ENCODE measurements at places on chromosomes 4 and X.
A peak's percentile ranks its signal among the peaks of the same experiment; 100 is the strongest.

GRCh38 chrX:44898411-44899221 is 25.6 kb downstream of the KDM6A start:
- DNase-seq, result peak; percentile 5

DNA sequence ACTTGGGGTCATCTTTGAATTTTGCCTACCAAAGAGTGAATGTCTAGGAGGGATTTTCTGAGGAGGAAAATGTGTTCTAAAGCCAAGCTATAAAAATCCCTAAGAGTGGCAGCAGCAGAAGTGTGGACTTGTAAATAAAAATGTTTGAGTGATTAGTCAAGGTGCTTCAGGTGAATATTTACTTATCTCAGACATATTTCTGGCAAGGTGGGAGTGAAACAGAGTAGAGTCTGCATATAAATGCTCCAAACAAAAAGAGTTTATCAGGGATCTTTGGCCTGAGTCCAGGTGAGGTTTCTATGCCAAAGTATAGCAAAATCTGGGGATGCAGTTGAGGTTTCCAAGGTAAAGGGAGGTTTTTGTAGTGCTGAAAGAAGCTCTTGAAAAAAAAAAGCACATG is 19.7 kb downstream of the CYSLTR1 start:
- no peak for DNase-seq

DNA sequence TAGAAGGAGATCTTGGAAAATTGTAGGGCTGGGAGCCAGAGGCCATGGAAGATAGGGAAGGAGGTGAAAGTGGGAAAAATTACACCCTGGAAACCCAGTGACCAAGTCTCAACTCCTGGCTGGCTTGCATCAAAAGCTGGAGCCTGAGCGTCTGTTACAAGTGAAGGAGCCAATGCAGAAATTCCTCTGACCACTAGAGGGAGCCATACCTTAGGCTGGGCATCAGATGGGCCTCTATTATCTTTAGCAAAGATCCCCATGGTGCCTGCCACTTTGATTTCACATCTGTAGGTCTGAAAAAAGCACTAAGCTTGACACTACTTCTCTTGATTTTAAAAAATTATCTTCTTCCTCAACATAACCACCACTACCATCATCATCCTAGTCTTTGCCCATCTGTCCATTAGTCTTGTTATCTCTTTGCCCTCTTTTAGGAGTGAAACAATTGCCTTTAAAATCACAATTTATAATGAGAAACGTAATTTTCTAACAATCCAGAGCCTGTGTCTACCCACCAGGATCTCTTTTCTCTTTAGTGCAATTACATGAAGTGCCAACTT is 62.9 kb downstream of the ANAPC4 start:
- DNase-seq, result peak; percentile 66

GRCh38 chr4:155094201-155094820 is 114.1 kb upstream of the NPY2R start:
- DNase-seq, result no peak

- no peak for DNase-seq
Observed at GRCh38 chrX:39642071-39642470, 455.7 kb downstream of the BCOR start.

DNA sequence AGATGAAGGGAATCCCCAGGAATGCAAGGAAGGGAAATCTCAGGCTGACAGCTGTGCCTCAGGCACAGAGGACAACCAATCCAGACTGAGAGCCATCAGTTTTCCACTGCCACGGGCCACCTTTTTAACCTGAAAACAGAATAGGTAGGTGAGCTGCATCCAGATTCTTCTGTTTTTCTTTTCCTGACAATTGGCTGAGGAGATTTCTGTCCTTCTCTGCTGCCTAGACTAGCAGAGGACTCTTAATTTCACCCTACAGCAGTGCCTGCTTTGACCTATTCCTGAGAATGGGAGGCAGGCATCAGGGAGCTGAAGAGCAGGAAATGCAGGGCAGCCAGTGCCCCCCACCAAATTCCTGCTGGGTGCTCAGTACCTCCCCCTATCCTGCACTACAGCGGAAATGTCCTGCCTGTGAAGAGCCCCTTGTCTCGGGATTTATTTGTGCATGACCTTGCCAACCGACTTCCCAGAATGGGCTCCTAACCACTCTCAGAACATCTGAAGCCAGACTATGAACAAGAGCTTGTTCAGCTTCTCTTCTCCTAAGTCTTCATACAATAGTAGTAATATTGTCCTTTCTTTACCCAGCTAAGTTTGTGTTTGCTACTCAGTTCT is 65.1 kb downstream of the CASK start:
- DNase-seq, result no peak

GRCh38 chr4:123110147-123110546 is 187.8 kb upstream of the NUDT6 start:
- DNase-seq, result no peak

DNA sequence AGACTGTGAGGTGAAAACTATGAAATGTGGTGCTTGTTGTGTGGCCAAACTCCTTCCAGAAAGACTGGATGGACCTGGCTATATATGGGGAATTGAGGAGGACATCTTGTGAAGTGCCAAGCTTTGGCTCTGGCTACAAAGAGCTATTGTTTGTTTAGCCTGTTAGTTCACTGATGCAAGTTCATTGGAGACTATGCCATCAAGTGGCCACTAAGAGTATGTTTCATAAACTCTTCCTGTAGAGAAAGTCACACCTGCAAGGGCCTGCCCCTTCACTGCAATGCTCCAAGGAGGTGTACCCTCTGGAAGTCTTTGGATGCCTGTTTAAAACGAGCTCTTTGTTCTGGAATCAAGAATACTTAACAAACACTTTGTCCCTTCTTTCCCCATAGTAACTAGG is 382.0 kb downstream of the GABRG1 start:
- DNase-seq, result no peak

DNA sequence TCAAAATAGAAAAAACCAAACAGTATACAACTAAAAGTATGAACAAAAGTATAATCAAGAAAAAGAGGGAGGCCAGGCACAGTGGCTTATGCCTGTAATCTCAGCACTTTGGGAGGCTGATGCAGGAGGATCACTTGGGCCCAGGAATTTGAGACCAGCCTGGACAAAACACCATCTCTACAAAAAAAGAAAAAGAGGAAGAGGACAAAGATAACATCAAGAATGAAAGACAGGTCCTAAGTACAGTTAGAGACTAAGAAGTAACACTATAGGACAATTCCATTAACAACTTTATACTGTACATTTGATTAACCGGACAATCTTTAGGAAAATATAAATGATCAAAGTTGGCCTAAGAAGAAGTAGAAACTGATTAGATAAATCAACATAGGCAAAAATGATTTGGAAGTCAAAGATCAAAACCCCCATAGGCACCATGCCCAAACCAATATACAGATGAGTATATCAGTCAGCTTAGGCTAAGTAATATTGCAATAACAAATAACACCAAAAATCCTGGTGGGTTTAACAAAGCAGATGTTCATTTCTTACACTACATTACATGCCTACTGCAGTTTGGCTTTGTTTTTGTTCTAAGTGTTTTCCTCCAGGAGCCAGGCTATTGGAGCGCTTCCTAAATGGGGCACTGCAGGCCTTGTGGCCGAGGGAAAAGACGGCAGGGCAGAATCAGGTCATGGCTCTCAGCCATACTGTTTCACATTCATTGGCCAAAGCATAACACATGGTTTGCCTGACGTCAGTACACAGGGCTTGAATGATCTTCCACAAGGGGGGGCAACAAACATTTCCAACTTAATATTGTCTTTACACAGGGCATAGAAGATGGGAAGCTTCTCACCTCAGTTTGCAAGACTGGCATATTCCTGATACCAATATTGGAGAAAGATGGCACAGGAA is 42.2 kb upstream of the HGFAC start:
- no peak for DNase-seq

DNA sequence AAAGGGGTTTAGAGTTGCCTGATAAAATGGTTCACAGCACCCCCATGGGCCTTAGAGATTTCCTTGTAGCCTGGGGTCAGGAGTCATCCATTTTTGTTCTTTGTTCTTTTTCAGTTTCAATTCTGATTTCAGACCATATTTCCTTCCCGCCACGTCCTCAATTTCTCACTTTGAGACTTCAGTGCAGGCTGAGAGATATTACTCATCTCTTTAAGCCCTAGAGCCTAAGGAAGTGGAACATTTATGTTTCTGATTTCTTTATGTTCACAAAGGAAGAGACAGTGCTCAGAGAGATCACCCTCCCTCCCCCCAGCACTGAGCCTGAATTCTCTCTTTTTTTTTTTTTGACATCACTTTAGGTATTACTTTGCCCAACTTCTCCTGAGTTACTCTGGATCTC is 56.3 kb downstream of the MSN start:
- peak; percentile 25 for DNase-seq

GRCh38 chr4:52982255-52982945 is 120.3 kb downstream of the RASL11B start:
- DNase-seq, result no peak

- no peak for DNase-seq
Observed at GRCh38 chr4:144176476-144176875, 36.0 kb upstream of the GYPA start.

DNA sequence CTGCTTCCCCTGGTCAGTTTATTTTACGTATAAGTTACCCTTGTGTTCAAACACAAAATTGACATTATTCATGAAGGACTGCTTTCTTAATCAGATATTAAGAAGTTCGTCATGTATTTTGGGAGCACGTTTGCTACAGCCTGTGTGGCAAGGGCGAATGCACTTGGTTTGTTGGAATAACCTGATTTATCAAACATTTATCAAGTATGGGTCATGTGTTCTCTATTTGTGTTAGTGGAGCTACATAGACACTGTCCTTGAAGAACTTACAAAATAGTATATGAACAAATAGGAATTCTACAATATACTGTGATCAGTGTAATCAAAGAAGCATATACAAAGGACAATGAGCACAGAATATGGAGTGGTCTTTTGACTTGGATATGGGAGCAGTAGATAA is 22.4 kb downstream of the RAB33B start:
- DNase-seq, result no peak

DNA sequence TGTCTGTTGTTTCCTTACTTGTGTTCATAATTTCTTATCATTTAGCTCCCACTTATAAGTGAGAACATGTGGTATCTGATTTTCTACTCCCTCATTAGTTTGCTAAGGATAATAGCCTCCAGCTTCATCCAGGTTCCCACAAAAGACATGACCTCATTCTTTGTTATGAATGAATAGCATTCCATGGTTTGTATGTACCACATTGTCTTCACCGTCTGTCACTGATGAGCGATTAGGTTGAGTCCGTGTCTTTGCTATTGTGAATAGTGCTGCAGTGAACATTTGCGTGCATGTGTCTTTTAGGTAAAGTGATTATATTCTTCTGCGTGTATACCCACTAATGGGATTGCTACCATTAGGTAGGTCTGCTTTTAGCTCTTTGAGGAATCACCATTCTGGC is 624.3 kb upstream of the EPHA5 start:
- no peak for DNase-seq

DNA sequence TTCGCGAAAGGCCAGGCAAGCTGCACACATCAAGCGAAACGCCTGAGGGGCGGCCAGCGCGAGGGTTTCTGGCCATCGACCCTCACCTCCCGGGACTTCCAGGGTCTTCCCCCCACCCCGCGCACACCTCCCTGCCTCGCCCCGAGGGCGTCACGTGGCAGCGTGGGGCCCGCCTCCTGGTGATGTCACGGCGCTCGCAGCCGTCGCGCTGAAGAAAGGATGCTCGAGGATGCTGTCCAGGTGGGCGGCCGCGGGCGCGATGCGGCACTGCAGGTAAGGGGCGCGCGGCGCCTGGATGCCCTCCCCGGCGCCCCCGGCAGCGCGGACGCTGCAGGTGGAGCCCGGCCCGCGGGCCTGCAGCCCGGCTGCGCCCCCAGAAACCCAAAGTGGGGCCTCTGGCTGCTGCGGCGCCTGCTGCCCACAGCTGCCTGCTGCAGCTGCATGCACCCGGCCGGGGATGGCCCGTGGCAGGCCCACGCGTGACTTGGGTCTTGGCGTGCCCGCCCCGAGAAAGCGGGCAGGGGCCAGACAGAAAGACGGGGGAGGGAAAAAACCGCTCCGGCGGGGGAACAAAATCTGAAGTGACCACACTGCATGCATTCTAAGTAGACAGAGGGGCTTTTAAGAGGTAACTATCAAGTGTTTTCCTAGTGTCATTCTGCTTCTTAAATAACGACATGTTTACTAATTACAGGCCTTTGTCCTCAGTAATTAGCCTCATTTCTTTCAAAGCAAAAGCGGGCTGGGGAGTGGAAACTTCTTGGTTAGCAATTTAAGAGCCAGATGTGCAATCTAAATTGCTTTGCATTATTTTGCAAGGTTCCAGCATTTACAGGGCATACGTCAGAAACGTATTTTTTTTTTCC is 1.7 kb downstream of the CLCN4 start:
- peak; percentile 21 for DNase-seq

DNA sequence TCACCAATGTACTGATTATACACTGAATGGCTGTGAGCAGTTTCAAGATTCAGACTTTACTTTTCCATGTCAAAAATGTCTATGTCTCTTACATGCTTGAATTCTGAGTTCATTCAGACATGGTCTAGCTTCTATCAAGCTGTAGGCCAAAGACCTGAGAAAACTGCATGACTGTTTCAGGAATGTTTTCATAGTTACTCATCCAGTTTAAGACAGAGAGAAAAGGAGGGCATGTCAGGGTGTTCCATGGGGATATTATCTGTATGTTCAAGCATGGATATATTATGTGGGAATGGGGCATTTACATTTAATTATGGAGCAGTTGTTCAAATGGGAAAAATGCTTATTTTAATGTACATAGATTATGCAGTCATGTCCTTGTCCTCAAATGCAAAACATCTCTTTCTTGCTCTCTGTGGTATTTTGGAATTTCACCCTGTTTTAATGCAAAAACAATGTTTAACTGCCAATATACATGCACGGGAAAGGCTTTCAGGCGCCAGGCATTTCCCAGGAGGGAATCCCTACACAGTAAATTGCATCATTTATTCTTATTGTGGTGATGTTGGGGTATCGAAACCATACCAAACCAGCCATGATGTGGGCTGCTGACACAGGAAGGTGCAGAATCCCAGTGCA is 429.1 kb upstream of the INTU start:
- no peak for DNase-seq

GRCh38 chr4:16544869-16545268 is 318.6 kb upstream of the TAPT1 start:
- no peak for DNase-seq

DNA sequence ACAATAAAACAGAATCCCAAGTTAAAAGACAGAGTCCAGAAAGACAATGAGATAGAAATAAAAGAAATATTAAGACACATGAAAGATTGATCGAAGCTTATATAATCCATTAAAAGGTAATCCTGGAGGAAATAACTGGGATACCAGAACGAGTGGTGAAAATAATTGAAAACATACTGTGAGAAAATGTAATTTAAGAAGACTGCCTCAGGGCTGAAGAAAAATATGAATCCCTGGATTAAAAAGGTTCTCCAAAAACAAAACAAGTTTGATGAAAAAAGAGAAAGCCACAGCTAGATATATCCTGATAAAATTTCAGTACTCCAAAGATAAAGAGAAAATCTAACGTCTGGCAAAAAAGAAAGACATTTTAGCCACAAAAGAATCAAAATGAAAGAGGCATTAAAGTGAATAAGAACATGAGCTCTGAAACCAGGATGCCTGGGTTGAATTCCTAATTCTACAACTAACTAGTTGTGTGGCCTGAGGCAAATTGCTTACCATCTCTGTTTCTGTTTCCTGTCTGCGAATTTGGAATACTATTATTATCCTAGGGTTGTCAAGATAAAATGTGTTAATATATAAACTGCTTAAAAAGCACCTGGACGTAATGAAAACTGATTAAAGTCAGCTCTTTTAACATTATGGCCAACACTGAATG is 5.5 kb downstream of the DDX60L start:
- no peak for DNase-seq
